CD4-positive, alpha-beta T cell treated with Interferon alpha-2 for 1 hour (primary cell): ENCODE measurements at places on chromosomes 1 and 21.

DNA sequence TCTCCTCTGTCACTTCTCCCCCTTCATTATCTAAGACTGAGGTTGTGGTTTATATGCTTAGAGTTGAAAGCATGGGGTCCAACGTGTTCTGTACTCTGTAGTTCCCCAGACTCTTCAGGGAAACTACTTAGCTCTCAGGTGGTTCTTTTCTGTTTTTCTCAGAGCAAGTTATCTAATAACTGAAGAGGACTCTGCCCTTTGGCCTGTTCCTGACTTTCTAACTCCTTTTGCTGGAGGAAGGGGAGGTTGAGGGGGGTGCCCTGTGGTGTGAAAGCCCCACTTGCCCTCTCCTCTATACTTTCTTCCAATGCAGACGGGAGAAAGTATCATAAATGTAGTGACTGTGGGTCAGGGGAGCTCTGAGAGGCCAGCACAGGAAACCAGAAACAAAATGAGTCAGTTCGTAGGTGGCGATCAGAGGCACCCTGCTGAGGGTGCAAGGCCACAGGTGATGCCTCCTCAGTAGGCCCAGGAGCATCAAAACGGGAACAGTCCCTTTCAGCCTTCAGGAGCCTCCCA, 5.0 kb downstream of the SLC25A44 start:
- DNase-seq = no peak

- DNase-seq = no peak
Observed at GRCh38 chr1:225329041-225329440, 98.8 kb downstream of the LBR start.

GRCh38 chr1:10789803-10790702, 6.4 kb downstream of the CASZ1 start:
- DNase-seq = no peak

- DNase-seq = no peak
Observed at GRCh38 chr1:64243757-64244080, 40.3 kb downstream of the UBE2U start.

GRCh38 chr1:240577095-240577494, 34.9 kb downstream of the GREM2 start:
- no peak for DNase-seq

- no peak for DNase-seq
Observed at GRCh38 chr21:45079351-45079750, 5.0 kb downstream of the ADARB1 start.

DNA sequence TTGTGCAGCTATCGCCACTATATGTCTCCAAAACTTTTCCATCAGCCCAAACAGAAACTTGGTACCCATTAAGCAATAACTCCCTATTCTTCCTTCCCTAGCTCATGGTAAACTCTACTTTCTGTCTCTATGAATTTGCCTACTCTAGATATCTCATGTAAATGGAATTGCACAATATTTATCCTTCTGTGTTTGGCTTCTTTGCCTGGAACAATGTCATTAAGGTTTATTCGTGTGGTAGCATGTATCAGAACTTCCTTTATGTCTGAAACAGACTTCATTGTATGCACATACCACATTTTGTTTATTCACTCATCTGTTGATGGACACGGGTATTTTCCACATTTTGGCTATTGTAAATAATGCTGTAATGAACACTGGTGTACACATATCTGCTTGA, 40.7 kb upstream of the CD34 start:
- no peak for DNase-seq

DNA sequence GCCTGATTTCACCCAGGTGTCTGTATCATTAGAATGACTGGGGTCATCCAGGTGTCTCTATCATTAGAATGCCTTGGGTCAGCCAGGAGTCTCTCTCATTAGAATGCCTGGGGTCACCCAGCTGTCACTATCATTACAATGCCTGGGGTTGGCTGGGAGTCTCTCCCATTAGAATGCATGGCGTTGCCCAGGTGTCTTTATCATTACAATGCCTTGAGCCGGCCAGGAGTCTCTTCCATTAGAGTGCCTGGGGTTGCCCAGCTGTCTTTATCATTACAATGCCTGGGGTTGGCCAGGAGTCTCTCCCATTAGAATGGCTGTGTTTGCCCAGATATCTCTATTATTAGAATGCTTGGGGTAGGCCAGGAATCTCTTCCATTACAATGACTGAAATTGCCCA, 61.6 kb downstream of the RNF187 start:
- DNase-seq = no peak

DNA sequence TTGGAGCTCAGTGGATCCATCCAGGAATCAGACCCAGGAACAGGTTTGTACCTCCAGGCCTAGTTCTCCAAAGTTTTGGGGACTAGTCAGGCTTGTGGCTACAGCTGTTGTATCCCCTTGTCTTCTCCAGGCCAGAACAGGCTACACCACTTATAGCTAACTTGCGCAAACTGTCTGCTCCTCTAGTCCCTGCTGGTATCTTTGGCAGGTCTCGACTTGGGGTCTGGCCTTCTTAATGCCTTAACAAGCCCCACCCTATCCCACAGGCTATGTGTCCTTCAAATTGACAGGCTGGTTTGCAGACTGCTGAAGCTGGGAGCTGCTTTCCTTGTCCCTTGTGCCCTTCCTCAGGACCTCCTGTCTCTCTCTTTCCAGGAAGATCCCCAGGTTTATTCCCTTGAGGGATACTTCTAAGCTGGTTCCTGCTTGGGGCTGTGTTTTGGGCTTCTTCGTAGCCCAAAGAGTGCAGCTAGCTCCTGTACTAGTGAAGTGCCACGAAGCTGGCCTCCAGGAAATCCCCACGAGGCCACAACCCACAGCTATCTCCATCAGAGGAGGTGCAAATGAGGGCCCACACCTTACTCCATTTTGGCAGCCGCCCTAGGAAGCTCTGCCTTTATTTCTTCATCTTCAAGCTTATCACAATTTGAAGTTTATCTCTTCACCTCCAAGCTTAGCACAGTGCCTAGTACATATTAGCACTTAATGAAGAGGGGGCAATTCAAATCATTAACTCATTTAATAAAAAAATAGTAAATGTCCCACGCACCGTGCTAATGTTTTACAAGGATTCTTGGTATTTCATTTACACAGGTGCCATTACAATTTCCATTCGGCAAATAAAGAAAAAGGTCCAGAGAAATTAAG, 683 bp upstream of the DMAP1 start:
- DNase-seq = peak; percentile 20

DNA sequence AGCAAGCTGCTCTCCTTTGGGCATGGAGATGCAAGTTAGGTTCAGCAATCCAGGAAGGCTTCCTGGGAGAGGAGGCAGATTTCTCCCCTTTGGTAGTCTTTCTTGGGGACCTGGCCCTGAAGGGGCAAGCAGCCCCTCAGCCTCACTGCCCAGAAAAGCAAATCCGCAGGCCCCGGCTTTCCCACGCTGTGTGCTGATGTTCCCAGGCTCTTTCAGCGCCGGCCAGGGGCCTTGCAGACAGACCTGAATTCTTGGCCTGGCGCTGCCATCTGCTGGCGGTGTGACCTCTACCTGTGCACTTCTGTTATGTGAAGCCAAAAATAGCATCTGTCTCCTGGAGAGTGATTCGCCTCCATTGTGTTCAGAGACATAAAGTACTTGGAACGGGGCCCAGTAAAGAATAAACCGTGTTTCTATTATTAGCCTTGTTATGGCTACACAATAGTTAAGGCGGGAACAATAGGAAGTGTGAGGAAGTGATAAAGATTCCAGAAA, 64.8 kb downstream of the ALPL start:
- peak; percentile 0 for DNase-seq

- peak; percentile 49 for DNase-seq
Observed at GRCh38 chr1:40980453-40981121, 1.1 kb downstream of the CTPS1 start.

GRCh38 chr1:67575861-67576260, 109.1 kb upstream of the GADD45A start:
- no peak for DNase-seq

DNA sequence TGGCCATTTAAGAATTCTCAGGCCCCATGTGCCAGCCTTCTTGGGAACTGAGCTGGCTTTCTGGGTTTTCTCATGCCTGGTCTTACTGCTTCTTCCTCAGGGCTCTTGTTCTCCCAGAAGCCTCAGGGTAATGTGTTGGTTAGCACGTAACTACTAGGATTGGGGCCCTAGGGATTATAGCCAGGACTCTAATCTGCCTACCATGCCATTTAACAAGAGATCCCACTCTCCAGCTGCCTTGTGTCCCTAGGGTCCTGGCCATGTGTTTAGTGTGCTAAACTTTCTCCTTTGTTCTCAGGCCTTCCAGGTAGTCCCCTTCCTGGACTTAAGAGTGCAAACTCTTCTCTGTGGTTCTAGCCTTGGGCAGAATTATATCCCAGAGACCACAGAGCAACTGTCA, 2.2 kb upstream of the SH3BGRL3 start:
- no peak for DNase-seq

GRCh38 chr1:155321639-155322503, 1.2 kb downstream of the RUSC1 start:
- no peak for DNase-seq

GRCh38 chr1:84156210-84156621, 12.1 kb downstream of the PRKACB start:
- DNase-seq = no peak
